NCI-H2227 treated with DMSO at 0.1 percent for 48 hours (cell line): ENCODE measurements at places on chromosomes 2 and 18.

DNA sequence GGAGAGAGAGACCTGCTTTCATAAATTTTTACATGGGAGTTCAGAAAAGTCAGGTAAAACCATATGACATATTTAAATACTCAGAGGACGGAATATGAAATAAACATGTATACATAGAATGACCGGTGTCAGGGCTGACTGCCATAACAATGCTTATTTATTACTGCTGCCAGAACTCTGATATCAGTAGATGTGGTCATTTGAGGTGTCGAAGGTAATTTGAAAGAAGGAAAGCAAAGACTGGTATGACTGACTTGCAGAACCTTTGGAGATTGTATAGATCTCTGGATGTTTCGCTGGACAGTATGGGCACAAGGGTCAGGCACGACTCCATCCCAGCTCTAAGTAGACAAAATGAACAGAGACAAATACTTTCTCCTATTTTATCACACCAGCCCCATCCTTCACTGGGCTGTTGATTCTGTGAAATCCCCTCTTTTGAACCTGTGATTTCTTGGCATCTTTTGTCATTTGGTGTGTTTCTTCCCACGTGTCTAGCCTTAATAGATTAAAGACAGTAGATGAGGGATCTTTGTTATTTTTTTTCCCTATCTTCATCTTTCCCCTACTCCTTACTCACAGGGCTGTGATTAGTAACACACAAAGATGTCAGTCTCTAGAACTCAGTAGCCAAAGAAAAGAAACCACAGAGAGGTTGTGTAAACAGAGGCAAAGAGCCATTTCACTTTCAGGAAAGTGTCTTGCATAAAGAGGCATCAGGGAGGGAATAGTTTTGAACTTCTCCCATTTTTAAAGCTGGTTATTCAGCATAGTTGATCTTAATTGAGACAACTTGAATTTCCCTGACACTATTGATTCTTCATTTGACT lies 61.6 kb downstream of the ICOS start:
- DNase-seq, result no peak

- no peak for DNase-seq
Observed at GRCh38 chr2:196677404-196677803, 37.9 kb downstream of the CCDC150 start.

- no peak for DNase-seq
Observed at GRCh38 chr18:5961097-5961827, 65.9 kb upstream of the TMEM200C start.

- no peak for DNase-seq
Observed at GRCh38 chr2:118841450-118841827, 6.0 kb downstream of the EN1 start.

DNA sequence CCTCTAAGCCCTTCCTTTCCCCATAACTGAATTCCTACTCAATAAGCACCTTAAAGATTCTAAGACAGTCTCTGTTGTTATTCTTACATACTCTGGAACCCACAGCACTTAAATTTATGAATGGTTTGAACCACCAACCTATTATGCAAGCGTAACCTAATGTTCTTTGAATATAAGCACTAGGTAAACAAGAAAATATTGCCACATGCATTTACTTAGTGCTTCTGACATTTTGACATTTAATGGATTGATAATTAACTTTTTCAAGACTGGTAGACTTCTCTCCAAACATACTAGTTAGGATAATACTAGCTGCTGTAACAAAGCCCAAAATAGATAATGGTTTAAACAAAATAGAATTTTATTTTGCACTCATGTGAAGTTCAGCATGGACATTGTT lies 164.8 kb downstream of the ARHGAP15 start:
- DNase-seq, result no peak

- DNase-seq, result no peak
Observed at GRCh38 chr2:102050854-102051391, 59.2 kb downstream of the IL1R2 start.

- no peak for DNase-seq
Observed at GRCh38 chr2:46311651-46312223, 14.5 kb downstream of the EPAS1 start.
